HTR-8/SVneo (cell line): ENCODE measurements at places on chromosomes 4 and X.

GRCh38 chr4:7852568-7853185 is 87.0 kb downstream of the AFAP1 start:
- no peak for DNase-seq

DNA sequence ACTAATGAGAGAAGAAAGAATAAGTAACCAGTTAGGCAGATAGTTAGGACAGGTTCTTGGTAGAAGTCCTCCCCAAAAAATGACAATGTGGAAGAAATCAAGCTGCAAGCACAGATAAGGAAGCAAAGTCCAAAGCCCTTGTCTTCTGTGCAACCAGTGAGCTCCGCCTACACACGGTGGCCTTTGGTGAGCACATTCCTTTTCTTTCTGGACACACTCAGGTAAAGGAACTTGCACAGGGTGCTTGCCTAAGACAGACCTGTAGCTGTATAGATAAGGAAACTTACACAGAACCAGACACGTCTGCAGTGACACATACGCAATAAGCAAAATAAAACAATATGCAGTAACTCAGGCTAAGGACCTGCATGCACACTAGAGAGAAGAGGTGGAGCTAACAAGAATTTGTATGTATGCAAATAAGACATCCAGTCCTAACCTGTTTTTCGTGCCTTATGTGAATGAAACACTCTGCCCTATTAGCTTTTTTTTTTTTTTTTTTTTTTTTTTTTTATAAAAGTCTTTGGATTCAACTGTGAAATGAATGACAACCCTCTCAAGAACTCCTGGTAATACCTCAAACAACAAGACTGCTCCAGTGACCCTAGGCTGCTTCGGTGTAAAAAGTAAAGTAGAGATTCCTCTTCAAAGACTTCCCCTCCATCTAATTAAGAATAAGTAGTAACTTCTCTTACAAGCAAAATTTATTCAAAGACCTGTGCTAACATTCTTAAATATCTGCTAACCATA is 48.8 kb downstream of the UGT2B10 start:
- no peak for DNase-seq

DNA sequence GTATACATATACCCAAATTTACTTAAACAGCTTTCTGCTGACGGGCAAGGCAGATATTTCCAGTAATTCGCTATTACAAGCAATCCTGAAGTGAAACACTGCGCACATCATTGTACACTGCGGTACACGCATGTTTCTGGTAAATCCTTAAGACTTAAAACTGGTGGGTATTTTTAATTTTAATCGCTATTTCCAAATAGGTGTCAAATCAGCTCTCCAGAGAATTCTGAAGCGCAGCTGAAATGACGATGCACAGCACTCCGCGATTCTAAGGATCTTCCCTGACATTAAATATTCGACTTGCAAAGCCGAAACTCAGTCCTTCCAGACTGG is 361 bp downstream of the TMEM128 start:
- no peak for DNase-seq

DNA sequence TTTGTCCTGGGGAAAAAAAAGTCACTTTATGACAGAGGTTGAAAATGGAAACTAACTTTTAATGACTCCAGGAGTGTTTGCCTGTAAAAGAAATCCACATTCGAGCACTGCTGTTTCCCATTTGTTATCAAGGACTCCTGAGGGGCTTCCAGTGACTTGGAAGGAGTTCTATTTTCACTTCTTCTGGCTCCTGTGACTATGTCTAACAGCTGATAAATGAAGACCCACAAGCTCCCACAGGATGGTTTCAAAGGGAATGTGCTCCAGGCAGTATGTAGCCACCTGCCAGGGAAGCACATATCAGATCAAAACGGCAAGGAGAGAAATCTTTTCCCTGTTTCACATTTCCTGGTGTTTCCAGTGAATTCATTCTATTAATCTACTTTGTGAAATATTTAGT is 159.8 kb upstream of the FAM241A start:
- no peak for DNase-seq

DNA sequence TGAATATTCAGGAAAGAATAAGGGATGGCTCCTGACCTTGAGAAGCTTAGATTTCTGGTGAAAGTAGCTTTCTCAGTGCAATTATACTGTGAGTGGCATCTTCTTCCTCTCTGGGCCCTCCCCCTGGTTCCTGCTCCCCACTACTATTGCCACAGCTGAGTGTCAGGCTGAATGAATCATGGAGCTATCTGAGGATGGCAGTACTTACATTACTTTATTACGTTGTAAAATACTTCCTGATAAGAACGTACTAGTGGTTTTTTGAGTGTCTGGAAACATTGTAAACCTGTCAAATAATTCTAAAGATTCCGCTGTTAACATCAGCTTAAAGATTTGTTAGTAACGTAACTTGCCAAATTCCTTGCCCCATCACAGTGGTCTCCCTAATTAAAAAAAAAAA is 36.2 kb downstream of the ARHGAP10 start:
- DNase-seq, result peak; percentile 74

GRCh38 chr4:24103434-24104157 is 213.7 kb upstream of the PPARGC1A start:
- no peak for DNase-seq

DNA sequence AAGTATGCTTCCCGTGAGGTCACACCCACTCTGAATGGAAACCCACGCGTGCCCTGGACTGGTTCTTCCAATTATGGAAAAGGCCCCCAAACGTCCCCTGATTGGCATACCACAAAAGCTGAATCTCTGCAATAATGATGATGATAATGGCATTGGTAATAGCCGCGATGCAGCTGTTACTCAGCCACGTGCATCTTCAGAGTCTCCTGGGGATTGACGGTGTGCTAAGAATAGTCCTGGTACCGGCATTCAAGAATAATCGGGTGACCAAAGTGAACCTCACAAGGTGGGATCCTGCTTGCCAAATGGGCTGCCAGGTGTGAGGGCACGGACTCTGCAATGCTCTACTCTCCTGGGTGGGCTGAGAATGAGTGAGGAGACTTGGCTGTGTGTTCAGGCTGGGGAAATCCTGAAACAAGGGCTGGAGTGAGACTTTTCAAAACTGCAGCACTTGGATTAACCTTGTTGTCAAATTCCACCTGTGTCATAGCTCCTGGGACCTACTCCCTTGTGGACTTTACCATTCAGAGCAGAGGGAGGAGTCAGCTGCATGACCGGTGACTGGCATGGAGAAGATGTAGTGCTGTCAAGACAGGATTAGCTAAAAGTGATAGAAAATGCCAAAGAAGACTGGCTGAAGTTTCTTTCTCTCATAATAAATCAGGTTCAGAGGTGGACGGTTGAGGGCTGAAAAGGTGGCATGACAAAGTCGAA is 615.4 kb downstream of the MID1IP1 start:
- DNase-seq, result no peak
